Central memory CD8-positive, alpha-beta T cell (primary cell): ENCODE measurements at places on chromosomes 5 and 9.
A peak's percentile ranks its signal among the peaks of the same experiment; 100 is the strongest.

DNA sequence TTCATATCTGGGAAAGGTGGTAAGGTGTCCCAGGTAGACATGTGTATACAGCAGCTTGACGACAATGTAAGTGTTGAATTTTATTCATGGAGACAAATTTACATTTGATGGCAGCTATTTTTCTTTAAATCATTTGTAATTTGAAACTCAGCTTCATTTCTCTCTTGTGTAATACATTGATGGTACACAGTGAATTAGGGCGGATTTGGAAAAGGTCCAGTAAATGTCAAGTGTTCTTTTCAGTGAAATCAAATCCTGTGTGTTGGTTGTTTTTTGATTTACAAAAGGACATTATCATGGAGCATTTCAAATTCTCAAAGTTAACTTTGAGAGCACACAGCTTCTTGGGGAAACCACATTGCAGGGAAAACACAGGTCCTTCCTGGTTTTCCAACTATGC lies 30.0 kb upstream of the PCSK1 start:
- DNase-seq = no peak

GRCh38 chr5:10663489-10664179 lies 97.4 kb downstream of the DAP start:
- DNase-seq = no peak

DNA sequence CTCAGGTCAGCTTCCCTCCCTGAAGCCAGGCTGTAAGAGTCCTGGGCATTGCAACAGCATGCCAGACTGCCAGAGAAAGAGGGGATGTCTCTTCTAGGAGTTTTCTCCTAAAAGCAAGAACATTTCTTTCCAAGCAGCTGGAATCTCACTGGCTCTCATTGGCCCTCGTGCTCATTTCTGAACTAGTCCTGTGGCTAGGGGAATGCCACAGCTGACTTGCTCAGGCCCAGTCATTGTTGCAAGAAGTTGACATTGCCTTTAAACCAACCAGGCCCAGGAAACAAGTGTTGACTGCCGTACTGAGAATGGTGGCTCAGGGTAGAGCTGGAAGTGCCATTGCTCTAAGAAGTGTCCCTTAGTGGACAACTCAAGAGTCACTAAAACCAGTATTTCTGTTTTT lies 15.0 kb upstream of the CEP120 start:
- no peak for DNase-seq

GRCh38 chr5:56327809-56328208 lies 94.7 kb upstream of the ANKRD55 start:
- no peak for DNase-seq

- DNase-seq = no peak
Measured at GRCh38 chr5:176873541-176874172, 25.5 kb downstream of the HK3 start.

DNA sequence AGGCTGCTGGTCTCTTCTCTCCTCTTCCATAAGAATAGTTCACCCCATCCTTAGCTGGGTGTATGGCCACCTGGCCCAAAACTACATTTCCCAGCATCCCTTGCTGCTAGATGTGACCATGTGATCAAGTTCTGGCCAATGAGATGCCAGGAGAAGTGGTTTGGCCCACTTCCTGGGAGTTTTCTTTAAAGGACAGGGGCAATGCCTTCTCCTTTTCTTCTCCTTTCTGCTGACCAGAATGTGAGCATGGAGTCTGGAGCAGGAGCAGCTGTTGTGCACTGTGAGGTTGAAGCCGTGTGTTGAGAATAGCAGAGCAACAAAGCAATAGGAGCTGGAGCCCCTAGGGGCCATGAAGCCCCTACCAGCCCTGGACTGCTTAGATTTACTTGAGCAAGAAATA lies 36.8 kb downstream of the C9orf50 start:
- peak; percentile 35 for DNase-seq

GRCh38 chr5:59356813-59357380 lies 536.6 kb downstream of the PDE4D start:
- no peak for DNase-seq

- no peak for DNase-seq
Measured at GRCh38 chr5:123098767-123099513, 9.9 kb downstream of the PRDM6 start.

DNA sequence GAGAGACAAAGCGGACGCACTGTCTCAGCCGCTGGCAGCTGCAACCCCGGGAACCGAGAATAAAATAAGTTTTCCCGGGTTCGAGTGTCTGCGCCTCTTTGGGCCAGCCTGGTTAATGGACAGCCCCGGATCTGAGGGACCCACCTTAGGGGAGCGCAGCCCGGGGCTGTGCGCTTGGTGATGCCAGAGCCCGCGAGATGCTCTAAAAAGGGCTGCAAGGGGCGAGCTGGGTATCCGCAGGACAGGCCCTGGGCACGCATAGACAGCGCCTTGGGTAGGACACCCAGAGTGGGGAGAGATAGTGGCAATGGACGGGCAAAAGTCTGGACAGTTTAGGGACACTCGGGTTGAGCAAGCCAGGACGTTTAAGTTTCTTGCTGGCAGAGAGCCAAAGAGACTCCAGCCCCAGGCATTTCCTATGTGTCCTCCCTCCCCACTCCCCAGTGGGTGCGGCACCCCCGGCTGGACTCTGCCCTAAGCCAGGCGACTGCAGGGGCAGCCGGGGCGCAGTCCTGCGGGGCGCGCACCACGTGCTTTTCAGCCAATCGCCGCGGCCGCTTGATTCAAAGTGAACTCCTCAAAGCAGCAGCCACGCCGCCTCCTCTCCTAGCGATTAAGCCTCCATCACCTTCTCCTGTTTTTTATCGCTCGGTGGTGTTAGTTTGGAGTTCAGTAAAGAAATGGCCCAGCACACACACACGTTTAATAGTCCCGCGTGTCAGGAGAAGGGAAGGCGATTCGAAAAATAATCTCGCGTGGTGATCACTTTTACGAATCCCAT lies 616 bp upstream of the ENC1 start:
- DNase-seq = no peak

DNA sequence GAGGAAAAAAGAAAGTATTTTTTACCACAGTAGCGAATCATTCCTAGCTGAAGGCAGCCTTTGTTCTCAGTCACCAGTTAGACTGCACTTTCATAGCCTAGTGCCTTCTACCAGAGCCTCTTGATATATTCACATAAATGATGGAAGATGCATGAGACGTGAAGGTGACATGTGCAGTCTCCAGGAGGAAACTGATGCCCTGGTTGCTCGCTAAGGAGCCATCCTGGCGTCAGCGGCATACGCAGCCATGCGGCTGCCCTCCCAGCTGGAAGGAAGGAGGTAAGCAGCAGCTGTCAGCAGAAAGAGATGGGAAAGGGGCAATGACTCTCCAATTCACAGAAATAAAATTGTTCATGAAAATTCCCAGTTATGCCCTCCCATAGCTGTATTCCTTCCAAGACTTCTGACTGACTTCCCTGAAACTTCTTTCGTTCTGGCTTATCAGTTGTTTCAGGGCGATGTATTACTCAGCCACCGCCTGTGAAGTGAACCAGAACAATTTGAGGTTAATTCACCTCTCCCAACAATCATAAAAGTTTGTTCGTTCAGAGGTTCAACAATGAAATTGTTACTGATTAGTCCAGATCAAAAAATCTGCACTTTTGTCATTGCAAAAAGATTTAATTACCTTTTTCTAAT lies 331.2 kb downstream of the NR2F1-AS1 start:
- DNase-seq = no peak

- no peak for DNase-seq
Measured at GRCh38 chr5:161686149-161686548, 628 bp downstream of the GABRA6 start.

- no peak for DNase-seq
Measured at GRCh38 chr5:109161914-109162683, 247.7 kb downstream of the PJA2 start.

DNA sequence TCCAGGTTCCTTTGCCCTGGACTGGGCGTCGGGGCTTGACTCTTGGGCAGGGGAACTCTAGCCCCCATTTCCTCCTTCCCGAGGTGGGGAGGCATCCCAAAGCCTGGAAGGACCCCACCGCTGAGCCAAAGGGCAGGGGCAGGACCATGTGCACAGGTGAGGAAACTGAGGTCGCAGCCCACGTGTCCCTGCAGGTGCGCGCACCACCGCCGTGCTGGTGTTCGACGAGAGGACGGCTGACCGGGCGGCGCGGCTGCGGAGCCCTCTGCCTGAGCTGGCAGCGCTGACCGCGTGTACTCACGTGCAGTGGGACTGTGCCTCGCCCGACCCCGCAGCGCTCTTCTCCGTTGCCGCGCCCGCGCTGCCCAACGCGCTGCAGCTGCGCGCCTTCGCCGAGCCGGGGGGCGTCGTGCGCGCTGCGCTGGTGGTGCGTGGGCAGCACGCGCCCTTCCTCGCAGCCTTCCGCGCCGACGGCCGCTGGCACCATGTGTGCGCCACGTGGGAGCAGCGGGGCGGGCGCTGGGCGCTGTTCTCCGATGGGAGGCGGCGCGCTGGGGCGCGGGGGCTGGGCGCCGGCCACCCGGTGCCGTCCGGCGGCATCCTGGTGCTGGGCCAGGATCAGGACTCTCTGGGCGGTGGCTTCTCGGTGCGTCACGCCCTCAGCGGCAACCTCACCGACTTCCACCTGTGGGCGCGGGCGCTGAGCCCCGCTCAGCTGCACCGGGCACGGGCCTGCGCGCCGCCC lies 2.8 kb downstream of the ADGRD2 start:
- no peak for DNase-seq

GRCh38 chr5:174616036-174616435 lies 108.3 kb upstream of the MSX2 start:
- DNase-seq = no peak

DNA sequence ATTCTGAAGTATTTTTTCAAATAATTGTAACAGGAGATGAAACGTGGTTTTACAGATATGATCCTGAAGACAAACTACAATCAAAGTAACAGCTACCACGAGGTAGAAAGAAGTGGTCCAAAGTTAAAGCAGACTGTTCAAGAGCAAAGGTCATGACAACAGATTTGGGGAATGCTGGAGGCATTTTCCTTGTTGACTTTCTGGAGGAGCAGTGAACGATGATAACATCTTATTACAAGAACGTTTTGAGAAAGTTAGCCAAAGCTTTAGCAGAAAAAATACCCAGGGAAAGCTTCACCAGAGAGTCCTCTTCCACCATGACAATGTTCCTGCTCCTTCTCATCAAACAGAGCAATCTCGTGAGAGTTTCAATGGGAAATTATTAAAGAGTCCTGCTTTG lies 145.4 kb upstream of the NREP start:
- no peak for DNase-seq
